ENCODE measurements at places on chromosomes 2 and 18.

GRCh38 chr2:231714639-231715498, 6.5 kb downstream of the PTMA start:
- DNase-seq: peak; percentile 73

DNA sequence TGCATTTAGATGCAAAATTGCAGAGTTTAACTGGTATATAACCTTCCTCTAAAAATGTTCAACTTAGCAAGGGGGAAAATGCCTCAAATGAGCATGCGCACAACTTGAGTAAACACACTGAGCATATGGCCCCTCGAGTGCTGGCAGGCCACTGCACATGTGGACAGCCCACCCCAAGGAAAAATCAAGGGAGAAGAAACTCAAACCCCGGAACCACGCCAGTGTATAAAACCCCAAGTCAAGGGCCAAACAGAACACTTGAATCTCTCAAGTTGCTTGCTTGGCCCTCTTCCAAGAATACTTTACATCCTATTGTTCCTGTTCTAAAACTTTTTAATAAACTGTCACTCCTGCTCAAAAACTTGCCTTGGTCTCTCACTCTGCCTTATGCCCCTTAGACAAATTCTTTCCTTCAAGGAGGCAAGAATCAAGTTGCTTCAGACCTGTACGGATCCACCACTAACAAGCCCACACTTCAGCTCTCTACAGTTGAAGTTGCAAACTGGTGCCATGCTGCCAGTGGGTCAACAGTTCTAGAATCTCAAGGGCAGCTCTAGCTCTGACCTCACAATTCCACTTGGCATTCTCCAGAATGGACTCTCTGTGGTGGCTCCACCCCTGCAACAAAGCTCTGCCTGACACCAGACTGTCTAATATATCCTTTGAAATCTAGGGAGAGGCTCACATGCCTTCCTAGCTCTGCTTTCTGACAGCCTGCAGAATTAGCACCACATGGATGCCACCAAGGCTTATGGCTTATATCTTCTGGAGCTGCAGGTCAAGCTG, 38.9 kb downstream of the HIBCH start:
- DNase-seq: no peak

DNA sequence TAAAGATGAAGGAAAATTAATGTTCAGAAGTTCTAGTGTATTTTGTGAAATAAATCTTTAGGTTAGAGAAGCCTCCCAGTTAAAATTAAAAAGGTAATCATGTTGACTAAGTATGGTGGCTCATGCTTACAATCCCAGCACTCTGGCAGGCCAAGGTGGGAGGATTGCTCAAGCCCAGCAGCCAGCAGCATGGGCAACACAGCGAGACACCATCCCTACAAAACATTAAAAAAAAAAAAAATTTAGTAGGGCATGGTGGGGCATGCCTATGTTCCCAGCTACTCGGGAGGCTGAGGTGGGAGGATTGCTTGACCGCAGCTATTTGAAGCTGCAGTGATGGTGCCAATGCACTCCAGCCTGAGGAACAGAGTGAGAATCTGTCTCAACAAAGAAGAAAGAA, 17.9 kb downstream of the XPO1 start:
- DNase-seq: no peak

DNA sequence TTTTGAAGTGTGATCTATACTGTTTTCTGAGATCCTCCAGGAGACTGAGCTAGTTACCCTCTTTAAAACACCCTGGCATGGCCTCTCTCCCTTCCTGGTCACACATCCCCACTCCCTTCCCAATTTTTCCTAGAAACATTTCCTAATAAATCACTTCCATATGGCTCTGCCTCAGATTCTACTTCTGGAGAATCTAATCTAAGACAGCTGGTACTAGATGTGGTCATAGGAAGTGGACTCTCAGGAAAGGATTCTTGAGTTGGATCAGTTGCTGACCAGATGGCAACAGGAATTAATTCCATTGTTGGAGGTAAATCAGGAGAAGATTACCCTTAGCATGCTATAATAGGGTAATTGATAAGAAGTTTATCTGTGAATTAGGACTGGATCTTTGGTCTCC, 310.5 kb downstream of the SATB2 start:
- no peak for DNase-seq

DNA sequence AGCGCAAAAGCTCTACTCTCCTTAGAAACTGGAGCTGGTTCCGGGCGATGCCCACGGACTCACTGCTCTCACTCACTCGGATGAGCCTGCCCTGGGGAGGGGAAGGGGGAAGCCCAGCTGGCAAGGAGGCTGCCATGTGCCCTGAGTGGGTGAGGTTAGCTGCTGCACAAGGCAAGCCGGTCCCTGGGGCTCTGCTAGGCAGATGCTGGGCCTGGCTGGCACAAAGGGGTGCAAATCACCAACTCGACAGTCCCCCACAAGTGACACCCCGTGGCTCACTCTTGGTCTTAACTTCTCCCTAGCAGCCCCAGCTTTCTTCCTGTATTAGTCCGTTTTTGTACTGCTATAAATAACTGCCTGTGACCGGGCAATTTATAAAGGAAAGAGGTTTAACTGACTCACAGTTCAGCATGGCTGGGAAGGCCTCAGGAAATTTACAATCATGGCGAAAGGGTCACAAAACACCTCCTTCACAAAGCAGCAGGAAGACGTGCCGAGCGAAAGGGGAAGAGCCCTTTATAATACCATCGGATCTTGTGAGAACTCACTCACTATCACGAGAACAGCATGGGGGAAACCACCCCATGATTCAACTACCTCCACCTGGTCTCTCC, 33.2 kb downstream of the ADCY3 start:
- DNase-seq: no peak

DNA sequence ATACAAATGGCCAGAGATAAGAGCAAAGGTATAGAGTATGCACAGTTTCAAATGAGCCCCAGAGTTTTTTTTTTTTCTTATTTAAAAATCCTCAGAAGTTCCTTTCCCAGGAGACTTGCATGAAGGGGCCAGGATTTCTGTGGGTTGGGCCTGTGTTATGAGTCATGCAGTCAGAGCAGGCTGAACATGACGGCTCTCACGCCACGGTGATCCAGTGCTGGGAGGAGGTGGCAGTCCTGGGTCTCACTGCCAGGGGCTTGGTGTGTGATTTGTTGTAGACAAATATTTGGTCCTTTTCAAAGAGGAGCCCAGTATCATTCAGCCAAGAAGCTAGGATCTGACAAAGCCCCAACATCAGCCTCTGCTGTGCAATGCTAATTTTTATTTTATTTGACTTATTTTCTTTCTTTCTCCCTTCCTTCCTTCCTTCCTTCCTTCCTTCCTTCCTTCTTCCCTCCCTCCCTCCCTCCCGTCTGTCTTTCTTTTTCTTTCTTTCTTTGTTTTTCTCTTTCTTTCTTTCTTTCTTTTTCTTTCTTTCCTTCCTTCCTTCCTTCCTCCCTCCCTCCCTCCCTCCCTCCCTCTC, 10.4 kb upstream of the KCNE4 start:
- peak; percentile 62 for DNase-seq

DNA sequence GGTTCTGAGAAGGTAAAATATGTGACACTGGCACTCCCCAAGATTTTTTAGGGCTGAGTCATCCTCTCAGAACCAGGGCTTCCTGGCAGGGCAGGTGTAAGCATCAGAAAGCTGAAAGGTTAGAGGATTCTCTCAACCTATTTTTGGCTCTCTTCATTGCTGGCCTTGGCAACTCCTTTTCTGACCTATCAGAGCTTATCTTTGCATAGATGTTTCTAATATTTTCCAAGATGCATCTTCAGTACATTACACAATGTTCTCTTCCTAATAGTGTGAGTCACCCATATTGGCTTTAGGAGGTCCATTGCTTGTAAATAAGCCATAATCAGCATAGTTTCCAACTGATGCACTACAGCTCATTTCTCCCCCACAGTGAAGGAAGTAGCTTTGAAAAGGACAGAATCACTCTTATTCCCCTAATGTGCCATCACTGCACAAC, 2008.4 kb upstream of the PIK3C3 start:
- DNase-seq: peak; percentile 40

DNA sequence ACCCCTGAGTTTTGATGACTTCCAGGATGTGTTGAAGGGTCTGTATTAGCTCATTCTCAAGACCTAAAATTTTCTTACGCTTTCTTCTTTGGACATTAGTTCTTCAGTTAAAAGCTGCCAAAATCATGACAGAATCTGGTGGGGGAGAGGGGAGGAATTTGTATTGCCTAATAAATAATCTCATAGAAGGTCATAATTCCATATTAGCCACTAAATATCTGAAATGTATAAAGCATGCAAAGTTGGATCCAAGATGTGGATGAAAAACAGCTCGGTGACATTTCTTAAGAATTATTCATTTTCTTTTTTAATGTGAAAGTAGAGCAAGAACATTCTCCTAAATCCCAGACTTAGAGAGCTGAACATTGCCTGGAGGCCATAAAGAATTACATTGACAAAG, 120.1 kb downstream of the MMADHC start:
- DNase-seq: no peak

DNA sequence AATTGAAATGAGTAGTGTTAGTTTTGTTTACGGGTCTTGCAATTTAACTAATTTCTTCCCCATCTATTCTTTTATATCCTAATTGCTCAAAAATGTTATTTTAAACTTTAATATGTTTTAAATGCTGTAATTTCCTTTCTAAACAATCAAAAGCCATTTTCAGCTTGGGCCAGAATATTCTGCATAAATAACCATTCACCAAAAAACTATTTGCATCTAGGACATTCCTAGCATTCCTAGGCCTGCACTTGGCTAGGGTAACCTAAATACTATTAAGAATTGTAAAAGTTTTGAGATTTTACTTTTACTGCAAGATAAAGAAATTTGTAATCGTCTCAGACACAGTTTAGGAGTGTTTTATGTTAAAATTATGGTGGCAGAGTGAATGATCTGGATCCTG, 7.8 kb upstream of the ETAA1 start:
- no peak for DNase-seq

DNA sequence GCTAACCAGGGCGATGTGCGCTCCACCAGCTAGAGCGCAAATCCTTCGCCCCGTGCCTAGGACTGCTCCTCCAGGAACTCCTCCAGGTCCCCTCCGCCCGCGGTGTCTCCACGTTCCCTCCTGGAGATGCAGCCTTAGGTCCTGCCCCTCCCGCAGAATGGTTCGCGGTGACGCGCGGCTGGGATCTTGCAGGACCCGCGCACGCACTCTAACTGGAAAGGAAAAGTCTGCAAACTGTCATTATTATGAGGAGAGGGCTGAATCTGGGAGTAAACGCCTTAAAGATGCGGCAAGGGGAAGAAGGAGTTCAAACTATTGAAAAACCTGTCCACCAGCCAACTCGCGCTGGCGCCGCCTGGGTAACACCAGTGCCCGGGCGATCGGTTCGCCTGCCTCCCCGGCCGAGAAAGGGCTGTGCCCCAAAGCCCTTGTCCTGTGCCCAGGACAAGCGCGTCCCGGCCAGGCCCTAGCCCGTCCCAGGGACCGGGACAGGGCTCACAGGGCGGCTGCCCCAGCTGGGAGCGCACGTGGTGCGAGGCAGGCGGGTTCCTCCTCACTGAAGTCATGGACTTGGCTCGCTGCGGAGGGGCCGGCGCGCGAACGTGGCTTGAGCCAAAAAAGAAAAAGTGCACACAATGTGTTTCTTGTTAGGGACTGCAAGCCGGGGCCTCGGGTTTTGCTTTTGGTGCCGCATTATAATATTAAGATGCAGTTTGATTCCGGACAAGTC, 5.5 kb upstream of the ID2 start:
- no peak for DNase-seq

GRCh38 chr2:3505771-3506170, 13.6 kb downstream of the ADI1 start:
- no peak for DNase-seq

DNA sequence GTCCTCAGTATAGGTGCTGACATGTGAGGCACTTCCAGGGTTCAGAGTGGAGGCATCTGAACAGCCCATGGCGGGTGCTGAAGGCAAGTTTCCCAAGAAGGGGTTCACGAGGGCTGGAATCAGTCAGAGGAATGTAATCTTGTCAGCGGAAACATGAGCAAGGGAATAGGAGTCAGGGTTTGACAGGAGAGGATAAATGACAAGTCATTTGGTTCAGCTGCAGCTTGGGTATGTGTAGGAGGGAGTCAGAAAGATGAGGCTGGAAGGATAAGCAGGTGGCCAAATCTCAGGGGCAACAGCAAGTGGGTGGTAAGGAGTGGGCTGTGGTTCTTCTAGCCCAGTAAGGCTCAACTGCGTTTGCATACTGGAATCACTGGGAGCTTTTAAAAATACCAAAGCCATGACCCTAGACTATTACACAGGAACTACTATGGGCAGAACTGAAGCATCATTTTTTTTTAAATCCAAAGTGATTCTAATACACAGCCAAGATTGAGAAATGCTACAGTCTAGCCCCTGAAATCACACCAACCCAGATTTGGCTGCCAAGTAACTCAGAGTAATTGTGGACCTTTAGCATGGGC, 41.8 kb upstream of the NAB1 start:
- no peak for DNase-seq

DNA sequence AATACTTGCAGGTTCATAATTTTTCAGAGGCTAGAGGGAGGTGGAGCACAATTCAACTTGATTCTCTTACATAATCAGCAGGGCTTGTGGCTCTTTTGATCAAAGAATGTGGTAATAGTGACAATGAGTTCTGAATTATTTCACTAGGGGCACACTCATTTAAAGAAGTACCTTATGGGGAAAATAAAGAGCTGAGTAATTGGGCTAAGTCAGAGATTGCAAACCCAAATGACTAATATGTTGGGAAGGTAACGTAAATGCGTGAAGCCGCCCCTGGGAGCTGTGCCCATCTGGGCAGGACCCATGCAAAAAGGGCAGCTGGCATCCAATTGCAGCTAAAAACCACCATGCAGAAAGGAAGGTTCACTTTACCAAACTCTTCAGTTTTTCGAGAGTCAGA, 35.3 kb downstream of the NCKAP5 start:
- DNase-seq: no peak

DNA sequence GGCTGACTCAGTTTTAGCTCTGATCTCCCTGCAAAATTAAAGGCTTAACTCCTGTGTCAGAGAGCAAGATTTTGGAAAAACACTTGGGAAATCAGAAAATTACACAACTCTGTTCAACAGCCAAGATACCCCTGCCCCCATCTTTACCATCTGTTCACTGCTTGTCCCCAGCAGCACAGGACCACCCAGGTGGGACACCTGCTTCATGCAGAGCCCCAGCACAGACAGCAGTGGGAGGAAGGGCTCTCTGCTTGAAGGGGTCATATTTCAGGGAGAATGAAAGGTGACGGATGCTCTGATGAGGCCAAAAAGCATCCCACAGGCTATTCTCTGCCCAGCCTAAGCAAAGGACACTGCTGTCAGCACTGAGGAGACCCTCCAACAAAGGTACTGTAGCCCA, 584.6 kb upstream of the KLHL29 start:
- no peak for DNase-seq

- no peak for DNase-seq
These were observed 109.2 kb downstream of the PTPRM start for GRCh38 chr18:7676253-7676873.

- no peak for DNase-seq
These were observed 13.5 kb downstream of the LMAN1 start for GRCh38 chr18:59345556-59345955.

- no peak for DNase-seq
These were observed 12.1 kb upstream of the TTC39C start for GRCh38 chr18:24002479-24002878.

- peak; percentile 53 for DNase-seq
These were observed 69.0 kb upstream of the ASAP2 start for GRCh38 chr2:9137379-9138150.

Data from NCI-H146 (cell line).